ENCODE measurements at places on chromosomes 4 and X. TPM values are rescaled to one million over a fixed set of nuclear protein-coding genes. Genes with fewer than 3 reads are reported as not detected.

Gene CAPN6
- total RNA-seq, result 1.4 TPM

Gene PRPS1
- 59.4 TPM for total RNA-seq

Gene ZNF711
- 8.7 TPM for total RNA-seq

Gene HOPX
- 291 TPM for total RNA-seq

Gene GASK1B
- total RNA-seq, result 27.9 TPM

Gene VCX2
- total RNA-seq, result not detected

Gene ACOT9
- 71.7 TPM for total RNA-seq

Gene FGF13
- 3.5 TPM for total RNA-seq

Gene TMSB15B
- 1.6 TPM for total RNA-seq

Gene TECRL
- total RNA-seq, result not detected

DNA sequence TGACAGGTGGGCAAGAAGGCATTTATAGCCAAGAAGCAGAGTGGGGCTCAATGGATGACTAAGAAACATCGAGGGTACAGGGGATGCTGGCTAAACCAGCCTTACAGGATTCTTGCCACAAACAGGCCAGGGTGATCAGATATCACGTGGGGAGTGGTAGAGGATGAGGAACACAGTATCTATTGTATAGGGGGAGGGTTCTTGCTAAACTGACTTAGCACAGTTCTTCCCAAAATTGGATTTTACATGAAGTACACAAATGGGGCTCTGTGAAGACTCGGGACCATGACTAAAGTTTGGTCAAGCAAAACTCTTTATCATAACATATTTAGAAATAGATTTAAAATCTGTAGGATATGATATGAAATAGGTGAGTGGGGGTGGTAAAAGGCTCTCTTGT, 144.0 kb upstream of the ATOH1 start:
- no peaks in the 10 kb centered on the region for H3K36me3 ChIP-seq
- no peaks in the 10 kb centered on the region for H3K27me3 ChIP-seq
- DNase-seq, result no peak
- no peaks in the 10 kb centered on the region for H3K4me1 ChIP-seq

DNA sequence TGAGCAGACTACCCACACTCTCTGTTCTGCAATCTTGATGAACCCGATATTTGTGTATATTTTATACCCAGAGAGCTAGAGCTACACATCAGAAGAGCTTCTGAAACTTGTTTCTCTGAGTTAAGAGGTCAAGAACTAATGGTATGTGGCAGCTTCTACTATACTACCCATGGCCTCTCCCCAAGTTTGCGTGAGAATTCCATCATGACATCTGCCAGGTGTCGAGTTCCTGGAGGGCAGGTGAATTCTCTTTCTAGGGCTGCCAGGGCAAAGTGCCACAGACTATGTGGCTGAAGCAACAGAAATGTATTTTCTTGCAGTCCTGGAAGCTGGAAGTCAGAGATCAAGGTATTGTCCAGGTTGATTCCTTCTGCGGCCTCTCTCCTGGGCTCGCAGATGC, 4.4 kb downstream of the SORCS2 start:
- H3K4me3 ChIP-seq, result no peak overlapping the region
- H3K27me3 ChIP-seq, result no peaks in the 10 kb centered on the region
- no peaks in the 10 kb centered on the region for H3K36me3 ChIP-seq
- H3K27ac ChIP-seq, result no peak overlapping the region

DNA sequence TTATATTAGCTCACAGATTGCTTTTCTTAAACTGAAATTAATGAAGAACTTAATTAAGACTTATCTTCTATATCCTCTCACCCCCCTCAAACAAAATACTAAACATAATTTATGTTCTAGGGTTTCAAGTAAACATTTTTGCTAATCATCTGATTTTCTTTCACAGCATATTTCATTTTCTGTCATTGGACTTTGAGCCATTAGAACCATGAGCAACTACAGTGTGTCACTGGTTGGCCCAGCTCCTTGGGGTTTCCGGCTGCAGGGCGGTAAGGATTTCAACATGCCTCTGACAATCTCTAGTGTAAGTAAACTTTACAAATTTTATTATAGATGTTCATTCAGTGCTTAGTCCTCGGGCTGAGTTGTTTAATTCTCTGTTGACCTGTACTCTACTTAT, 3.3 kb downstream of the PDLIM5 start:
- DNase-seq, result peak; percentile 25
- H3K4me1 ChIP-seq, result peaks cover 49% of the 10 kb centered on the region
- no peak overlapping the region for H3K4me3 ChIP-seq
- H3K27ac ChIP-seq, result no peak overlapping the region
- H3K36me3 ChIP-seq, result no peaks in the 10 kb centered on the region
- no peaks in the 10 kb centered on the region for H3K27me3 ChIP-seq

- no peak for DNase-seq
- H3K27me3 ChIP-seq, result no peaks in the 10 kb centered on the region
- no peaks in the 10 kb centered on the region for H3K4me1 ChIP-seq
Measured at GRCh38 chrX:48728653-48729052, 32.1 kb downstream of the SUV39H1 start.

- no peak overlapping the region for H3K4me3 ChIP-seq
- no peaks in the 10 kb centered on the region for H3K27me3 ChIP-seq
- H3K4me1 ChIP-seq, result peaks cover under 1% of the 10 kb centered on the region
- no peak for DNase-seq
Measured at GRCh38 chr4:123359449-123360315, 36.9 kb upstream of the SPRY1 start.

DNA sequence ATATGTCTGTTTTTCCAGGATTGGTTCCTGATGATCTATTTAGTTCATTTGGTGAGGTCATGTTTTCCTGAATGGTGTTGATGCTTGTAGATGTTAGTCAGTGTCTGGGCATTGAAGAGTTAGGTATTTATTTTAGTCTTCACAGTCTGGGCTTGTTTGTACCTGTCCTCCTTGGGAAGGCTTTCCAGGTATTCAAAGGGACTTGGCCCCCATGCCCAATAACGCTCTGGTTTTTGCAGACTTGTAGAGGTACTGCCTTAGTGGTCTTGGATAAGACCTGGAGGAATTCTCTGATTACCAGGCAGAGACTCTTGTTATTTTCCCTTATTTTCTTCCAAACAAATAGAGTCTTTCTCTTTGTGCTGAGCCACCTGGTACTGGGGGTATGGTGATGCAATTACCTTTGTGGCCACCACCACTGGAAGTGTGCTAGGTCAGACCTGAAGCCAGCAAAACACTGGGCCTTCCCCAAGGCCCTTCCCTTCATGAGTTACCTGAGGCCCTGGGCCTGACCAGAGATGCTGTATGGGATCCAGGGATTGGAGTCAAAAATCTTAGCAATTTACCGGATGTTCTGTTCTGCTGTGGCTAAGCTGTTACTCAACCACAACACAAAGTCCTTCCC, 63.3 kb upstream of the RXFP1 start:
- no peaks in the 10 kb centered on the region for H3K36me3 ChIP-seq
- no peaks in the 10 kb centered on the region for H3K27me3 ChIP-seq
- H3K4me3 ChIP-seq, result no peak overlapping the region
- DNase-seq, result no peak
- H3K4me1 ChIP-seq, result no peaks in the 10 kb centered on the region
- H3K27ac ChIP-seq, result no peak overlapping the region

GRCh38 chr4:67820903-67821302, 62.9 kb downstream of the TMPRSS11D start:
- no peak for DNase-seq
- H3K4me1 ChIP-seq, result no peaks in the 10 kb centered on the region
- no peak overlapping the region for H3K4me3 ChIP-seq
- no peaks in the 10 kb centered on the region for H3K27me3 ChIP-seq
- no peaks in the 10 kb centered on the region for H3K36me3 ChIP-seq

DNA sequence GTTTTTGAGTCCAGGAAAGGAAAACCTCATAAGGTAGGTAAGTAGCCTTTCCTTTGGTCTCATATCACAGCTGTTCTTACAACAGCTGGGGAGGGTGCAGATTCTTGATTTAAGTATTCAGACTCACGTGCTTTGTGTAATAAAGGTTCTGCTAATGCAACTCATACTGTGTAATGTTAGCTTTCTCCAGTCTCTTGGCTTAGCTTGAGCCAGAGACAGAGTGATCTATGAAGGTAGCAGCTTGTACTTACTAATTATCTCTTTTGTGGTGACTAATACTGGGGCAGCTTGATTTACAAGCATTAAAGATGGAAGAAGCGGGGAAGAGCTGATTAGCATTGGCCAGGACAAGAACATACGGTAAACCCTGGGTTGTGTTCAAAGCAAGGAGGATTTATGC, 80.3 kb downstream of the LNX1 start:
- no peak overlapping the region for H3K27ac ChIP-seq
- no peaks in the 10 kb centered on the region for H3K27me3 ChIP-seq
- H3K4me3 ChIP-seq, result no peak overlapping the region
- peaks cover 13% of the 10 kb centered on the region for H3K4me1 ChIP-seq

DNA sequence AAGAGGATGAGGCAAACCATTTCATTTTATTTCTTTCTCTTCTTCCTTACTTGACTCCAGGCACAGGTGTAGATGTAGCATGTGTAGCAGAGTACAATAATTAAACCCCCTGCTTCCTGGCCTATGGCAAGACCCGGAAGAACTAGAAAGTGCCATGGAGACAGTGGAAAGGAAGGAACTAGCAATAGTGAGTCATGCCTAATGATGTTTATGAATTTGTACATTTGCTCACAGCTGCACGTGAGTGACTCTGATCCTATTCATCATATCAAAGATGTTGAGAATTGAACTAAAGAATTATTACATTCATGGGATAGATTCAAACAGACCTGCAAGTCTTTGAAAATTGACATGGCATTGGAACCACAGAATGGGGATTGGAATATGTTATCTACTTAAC, 2233.9 kb upstream of the TENM3 start:
- DNase-seq, result no peak
- no peak overlapping the region for H3K27ac ChIP-seq
- no peaks in the 10 kb centered on the region for H3K4me1 ChIP-seq
- no peak overlapping the region for H3K4me3 ChIP-seq
- H3K27me3 ChIP-seq, result no peaks in the 10 kb centered on the region

- H3K4me1 ChIP-seq, result no peaks in the 10 kb centered on the region
- no peaks in the 10 kb centered on the region for H3K27me3 ChIP-seq
- H3K4me3 ChIP-seq, result no peak overlapping the region
Measured at GRCh38 chr4:138275216-138275615, 33.1 kb upstream of the SLC7A11 start.

DNA sequence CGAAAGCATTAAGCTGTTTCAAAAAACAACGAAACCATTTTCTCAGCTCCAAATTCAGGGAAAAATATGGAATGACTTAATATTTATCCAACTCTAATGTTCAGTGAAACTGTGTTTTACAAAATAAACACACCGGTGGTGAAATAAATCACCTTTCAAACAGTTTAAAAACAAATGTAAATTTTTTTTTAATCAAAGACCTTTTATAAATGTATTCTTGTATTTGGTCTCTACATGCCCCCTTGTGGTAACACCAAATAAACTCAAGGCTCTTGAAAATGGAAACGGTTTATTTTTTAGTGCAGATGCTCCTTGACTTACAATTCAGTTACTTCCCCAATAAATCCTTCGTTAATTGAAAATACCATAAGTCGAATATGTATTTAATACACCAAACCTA, 45.8 kb upstream of the ITM2A start:
- H3K4me3 ChIP-seq, result no peak overlapping the region
- H3K27ac ChIP-seq, result peak overlapping the region; percentile 13
- no peaks in the 10 kb centered on the region for H3K4me1 ChIP-seq

- H3K4me1 ChIP-seq, result no peaks in the 10 kb centered on the region
- DNase-seq, result peak; percentile 1
- no peak overlapping the region for H3K27ac ChIP-seq
Measured at GRCh38 chrX:134186362-134187121, 50.4 kb upstream of the CCDC160 start.

DNA sequence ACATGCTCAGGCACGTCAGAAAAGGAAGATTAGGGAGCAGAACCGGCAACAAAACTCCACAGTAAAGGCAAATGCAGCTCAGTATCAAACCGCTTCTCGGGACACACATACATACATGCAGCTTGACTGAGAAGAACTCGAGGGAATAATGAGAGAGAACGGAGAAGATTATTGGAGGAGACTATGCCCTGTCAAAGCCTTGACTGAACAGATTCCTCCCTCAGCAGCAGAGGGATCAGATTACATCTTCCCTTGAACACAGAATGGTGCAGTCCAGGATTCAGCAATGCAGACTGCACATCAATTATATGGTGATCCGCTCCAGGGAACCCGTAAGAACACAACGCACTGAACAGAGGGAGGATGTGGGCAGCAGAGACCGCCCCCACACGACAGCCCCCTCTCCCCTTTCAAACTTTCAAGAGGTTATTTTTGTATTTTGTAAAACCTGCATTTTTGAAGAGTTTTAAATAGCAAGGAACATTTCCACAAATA, 183.2 kb downstream of the FBXW7 start:
- peak overlapping the region; percentile 70 for H3K27ac ChIP-seq
- H3K4me1 ChIP-seq, result no peaks in the 10 kb centered on the region
- peak overlapping the region; percentile 70 for H3K4me3 ChIP-seq
- no peaks in the 10 kb centered on the region for H3K27me3 ChIP-seq
- peak; percentile 52 for DNase-seq
